Forelimb muscle (tissue), 1 donor: ENCODE measurements at places on chromosomes 13 and 19.
A peak's percentile ranks its signal among the peaks of the same experiment; 100 is the strongest.

DNA sequence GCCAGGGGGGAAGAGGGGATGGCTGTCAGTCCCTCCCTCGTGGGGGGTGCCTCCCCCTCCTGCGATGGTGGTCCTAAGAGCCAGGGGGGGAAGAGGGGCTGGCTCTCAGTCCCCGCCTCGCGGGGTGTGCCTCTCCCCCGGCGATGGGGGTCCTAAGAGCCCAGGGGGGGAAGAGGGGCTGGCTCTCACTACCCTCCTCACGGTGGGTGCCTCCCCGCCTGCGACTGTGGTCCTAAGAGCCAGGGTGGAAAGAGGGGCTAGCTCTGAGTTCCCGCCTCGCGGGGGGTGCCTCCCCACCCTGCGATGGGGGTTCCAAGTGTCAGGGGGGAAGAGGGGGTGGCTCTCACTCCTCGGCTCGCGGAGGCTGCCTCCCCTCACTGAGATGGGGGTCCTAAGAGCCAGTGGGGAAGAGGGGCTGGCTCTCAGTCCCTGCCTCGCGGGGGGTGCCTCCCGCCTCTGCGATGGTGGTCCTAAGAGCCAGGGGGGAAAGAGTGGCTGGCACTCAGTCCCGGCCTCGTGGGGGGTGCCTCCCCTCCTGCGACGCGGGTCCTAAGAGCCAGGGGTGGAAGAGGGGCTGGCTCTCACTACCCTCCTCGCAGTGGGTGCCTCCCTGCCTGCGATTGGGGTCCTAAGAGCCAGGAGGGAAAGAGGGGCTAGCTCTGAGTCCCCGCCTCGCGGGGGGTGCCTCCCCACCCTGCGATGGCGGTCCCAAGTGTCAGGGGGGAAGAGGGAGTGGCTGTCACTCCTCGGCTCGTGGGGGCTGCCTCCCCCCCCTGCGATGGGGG, 2325.6 kb upstream of the PCDH20 start:
- no peak for DNase-seq

DNA sequence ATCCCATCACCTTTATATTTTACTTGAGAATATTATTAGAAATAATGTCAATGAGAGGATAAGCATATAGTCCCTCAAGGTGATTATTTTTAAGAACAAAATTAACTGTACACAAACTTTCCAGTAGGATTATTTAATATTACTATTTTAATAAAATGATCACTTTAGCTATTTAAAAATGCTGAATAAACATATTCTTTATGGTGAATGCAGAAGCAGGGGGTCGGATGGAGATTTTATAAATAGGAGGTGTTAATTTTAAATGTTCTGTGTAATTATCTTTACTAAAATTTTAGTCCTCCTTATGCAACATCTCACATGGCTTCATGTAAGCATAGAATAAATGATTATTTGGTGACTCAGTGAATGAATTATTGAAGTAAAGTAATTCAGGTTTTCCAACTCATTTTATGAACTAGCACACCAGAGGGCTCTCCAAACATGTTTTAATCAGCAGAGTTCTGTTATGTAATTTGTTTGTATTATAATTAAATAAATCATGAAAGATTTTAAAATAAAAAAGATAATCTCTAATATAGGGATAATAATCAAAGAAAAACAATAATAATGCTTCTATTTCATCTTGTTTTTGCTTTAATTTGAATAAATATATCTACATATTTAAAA, 1635.2 kb downstream of the EFNB2 start:
- DNase-seq, result no peak

GRCh38 chr19:17932485-17933338, at the start of gene CCDC124:
CCDC124 (plus strand) TSS chr19:17933015; CDS start chr19:17936421, 3,406 bp downstream.
- peak; percentile 61 for DNase-seq

DNA sequence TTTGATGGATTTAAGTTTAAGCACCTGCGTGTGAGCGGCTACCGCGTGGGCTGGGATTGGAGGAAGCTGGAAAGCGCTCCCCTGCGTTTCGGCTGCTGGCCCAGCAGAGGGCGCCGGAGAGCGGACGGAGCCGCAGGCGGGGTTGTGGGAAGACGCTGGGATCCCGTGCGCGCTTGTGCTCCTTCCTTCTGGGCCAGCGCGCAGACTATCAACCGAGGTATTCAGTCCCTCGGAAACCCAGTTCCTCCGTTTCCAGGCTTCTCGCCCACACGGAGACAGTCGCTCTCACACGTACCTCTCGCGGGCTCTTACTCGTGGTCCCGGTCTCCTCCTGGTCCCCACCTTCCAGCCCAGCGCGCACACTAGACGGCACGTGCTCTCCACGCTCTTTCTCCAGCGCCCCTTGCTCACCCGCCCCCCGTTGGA, 28.8 kb downstream of the EPN1 start:
- DNase-seq, result no peak

DNA sequence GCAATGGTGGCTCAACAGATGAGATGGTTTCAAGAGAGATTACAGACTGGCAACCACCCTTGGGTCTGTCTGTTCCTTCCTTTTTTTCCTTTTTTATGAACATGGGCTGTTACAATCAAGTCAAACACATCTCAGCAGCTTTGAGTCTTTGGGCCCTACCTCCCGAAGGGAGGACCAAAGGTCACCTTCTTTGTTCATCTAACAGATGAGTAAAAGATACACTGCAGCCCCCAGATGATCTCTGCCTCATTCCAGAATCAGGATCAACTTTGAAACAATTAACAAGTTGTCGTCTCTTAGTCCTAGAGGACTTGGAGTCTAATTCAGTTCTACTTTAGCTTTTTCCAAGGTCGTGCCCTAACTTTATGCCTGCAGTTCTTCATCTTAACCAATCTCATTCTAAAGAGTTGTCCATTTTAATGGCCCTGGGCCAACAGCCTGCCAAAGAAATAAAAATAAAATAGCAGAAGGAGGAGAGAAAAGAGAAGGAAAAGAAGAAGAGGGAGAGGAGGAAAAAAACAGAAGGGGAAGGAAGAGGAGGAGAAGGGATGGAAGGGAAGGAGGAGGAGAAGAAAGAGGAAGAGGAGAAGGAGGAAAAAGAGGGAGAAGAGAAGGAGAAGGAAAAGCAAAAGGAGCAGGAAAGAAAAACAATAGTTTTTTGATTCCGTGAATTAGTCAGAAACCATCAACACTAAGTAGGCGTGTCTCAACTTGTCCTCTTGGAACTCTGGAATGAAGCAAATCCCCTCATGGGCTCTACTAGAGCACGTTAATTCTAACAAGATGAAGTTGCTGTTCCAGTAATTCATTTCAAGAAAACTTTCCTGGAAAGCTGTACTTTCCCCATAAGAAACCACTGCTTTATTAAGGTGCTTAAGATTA, 281.2 kb downstream of the FOXO1 start:
- no peak for DNase-seq

DNA sequence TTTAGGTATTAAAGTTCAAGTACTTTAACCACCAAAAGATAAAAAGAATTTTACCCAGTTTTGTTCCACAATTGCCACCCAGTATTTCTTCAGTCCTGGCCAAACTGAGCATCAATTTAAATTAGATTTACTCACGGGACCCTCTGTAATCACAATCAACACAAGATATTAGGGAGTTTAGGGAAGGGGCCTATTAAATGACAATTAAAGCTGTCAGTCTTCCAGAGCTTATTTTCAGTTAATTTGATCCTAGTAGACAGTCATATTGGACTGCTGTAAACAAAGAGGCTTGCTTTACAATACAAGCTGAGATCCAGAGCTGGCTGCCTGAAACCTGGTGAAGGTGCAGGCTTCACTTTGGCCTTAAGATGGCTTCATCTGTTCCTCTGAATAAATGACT, 321.2 kb upstream of the NBEA start:
- no peak for DNase-seq

GRCh38 chr13:67200605-67201004, 29.5 kb downstream of the PCDH9 start:
- no peak for DNase-seq

DNA sequence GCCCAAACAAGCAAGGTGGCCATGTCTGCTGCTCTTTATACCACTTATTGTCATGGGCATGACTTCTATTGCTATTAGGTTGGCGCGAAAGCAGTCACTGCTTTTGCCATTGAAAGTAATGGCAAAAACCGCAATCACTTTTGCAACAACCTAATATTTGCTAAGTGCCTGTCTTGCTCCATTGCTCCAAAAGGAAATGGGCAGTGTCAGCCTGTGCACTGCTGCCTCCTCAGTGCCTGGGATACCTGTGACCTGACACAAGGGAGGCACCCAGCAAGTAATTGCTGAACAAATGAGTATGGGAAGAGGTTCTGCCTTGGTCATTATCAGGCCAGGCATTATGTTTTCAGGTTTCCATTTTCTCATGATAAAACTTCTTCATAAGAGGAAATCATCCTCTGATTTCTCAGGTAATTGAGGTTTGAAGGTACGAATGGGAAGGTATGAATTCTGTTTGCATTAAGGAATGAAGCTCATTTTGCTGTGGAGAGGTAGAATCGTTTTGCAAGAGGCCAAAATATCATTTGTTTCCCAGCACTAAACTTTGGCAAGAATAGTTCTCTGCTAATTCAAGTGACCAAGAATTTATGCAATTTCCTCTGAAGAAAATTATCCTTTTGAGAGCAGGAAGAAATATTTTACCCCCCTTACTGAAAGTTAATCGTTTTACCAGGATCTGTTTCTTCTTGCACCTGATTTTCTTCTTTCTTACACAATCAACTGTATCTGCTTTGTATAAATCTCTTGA, 128.4 kb upstream of the SPRY2 start:
- no peak for DNase-seq

- DNase-seq, result no peak
Observed at GRCh38 chr19:2315818-2316353, 7.9 kb upstream of the LINGO3 start.
